ENCODE measurements at places on chromosomes 5 and 9.

DNA sequence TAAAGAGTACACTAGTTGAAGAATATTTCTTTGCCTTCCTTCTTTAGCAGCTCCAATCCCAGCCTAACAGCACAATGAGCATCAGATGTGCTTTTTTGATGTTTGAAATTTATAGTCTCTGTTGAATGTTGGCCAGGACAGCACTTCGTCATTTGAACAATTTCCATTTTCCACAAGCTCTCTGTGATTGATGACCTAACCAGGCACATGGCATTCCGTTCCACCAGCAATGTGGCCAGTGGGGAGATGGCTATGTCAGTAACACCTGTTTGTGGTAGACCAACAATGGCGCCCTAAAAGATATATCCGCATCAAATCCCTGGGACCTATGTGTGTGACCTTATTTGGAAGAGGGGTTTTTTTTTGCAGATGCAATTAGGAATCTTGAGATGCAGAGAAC is 66.8 kb downstream of the PALM2AKAP2 start:
- DNase-seq: no peak

GRCh38 chr9:4986296-4986695 is 1.2 kb downstream of the JAK2 start:
- peak; percentile 33 for DNase-seq

DNA sequence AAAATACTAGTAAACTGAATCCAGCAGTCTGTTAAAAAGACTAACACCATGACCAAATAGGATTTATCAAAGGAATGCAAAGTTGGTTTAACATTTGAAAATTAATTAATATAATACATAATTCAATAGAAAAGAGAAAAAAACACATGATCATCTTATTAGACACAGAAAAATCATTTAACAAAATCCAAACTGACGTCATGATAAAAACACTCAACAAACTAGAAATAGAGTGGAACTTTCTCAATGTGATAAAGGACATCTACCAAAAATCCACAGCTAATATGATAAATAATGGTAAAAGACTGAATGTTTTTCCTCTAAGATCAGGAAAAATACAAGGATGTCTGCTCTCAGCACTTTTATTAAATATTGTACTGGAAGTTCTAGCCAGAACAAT is 40.4 kb upstream of the KCNIP1 start:
- DNase-seq: no peak

DNA sequence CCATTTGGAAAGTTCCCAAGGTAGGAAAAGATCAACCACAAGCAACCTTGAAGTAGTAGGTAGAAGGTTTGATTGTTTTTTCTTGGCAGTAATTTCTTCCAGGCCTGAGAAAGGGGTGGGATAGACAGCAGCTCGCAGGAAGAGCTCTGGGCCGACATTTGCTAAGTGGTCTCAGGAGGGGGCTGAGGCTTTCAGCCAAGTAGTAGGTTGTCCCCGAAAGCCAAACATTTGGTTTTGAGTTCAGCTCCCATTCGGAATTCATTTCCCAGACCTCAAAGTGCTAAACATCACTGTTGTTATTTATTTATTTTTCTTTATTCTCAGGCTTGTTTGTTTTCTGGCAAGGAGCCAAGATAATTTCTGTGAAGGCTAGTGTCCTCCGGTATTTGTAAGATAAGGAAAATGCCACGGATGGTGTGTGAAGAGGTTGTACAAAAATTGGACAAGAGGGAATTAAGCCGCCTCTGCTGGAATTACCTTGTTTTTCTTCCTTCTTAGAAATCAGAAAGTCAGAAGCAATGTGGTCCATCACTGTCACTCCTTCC is 112.1 kb downstream of the KIF4B start:
- no peak for DNase-seq

DNA sequence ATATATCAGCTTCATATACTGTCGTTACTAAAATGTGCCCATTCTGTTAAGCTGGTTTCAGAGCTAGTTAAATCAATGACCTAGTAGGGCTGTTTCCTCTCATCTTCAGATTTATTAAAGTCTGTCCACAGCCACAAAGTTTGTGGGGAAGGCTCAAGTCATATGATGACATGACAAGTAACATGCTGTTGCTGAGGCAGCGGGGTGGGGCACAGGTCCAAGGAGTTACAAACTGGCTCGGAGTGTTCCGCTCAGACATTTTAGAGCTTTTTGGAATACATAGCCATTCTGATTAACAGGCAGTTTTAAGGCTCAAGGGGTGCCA is 2.7 kb upstream of the ANP32B start:
- no peak for DNase-seq

DNA sequence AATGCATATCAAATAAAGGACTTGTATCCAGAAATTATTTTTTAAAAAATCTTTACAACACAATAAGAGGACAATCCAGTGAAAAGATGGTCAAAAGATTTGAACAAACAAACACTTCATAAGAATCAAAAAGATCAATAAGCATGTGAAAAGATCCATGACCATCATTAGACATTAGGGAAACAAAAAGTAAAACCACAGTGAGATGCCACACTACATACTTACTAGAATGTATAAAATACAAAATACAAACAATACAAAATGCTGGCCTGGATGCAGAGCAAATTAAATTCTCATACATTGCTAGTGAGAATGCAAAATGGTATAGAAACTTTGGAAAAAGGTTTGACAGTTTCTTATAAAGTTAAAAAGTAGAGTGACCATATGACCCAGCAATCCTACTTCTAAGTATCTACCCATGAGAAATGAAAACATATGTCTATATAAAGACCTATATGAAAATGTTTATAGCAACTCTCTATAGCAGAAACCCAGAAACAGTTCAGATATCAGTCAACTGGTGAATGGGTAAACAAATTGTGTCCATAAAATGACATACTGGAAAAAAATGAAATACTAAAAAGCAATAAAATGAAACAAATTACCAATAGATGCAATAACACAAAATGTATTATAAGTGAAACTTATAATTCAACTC is 426.1 kb downstream of the RAB3C start:
- no peak for DNase-seq

DNA sequence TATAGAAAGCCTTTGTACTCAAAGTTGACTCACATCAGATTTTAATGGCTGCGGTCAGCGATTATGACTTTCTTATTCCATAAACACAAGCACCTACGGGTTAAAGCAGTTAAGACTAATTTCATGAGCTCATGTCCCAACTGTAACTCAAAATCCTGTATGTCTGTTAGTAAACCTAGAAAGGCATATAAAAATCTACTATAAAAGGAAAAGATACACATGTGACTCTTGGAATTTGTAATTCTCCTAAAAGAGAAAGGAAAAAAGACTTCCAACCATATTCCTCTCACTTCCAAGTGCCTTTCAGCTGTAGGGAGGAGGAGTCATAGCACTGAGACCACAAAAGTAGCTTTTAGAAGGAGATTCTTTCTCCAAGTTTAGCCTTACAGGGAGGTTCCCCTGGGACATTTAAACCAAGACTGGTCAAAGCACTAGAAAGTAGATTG is 129.1 kb downstream of the EBF1 start:
- DNase-seq: no peak

DNA sequence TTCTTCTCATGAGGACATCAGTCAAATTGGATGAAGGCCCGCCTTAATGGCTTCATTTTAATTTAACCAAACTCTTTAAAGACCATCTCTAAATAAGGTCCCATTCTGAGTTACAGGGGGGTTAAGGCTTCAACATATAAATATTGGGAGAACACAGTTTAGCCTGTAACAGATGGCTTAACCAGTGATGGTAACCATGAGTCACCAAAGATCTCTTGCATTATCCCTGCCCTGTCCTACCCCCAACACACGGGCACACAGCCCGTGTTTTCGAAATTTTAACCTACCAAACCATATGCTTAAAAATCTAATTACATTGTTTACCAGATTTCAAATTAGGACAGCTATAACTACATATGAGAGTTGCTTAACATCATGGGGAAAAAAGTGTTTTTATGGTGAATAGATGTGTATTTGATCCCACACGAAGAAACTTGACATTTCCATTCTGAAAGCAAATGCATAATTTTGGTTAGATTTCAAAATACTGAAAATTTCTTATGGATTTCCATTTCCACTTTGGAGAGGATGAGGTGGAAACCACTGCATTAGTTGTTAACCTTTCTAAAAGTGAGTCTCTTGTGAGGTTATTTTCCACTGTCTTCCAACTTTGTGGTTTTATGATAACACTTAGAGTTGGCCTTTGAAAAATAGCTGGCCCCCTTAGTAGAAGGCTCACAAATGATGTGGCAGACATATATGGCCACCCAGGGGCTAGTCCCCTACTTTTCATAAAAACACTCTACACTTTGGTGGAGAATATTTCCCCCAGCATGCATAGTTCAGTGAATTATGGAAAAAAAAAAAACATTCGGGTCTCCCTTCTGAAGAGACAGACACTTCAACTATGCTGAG is 849.3 kb downstream of the TLE1 start:
- DNase-seq: no peak

DNA sequence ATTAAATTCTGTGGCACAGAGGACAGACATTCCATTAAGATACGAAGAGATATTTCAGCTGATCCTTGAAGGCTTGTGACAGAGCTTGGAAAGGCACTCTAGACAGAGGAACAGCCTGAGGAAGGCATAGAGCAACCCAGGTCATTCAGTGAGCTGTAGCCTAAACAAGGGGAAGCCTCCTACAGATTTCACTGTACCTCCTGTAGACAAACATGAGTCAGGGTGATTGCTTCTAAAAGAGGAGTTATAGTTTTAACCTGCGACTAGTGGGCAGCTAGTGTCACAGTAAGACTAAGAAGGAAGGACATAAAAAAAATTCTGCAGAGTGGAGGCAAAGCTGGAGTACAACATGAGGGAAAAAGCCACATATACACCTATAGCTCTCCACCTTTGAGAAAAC is 43.5 kb upstream of the ANKDD1B start:
- no peak for DNase-seq

DNA sequence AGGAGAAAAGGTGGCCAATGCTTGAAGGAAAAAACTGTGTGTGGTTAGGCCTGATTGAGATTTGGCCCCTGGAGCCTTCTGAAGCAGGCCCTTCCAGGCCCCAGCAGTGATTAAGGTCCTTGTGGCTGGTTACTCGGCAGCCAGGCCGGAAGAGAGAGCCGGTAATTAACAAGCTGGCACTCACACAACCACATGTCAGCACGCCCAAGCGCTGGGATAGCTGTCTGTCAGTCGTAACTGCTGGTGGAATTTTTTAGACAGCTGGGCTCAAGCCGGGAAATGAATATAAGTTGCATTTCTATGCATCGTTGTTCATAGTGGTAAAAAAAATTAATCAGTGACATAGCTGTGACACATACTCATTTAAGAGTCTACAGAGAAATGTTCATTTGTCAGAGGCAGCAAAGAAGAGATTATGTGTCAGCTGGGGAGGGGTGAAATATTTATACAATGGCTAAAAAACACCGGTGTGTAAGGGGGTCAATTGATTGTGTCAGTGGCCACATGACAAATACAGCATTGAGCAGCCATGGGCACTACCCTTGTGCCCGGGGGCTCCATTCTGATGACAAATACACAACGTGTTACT is 13.7 kb upstream of the ARAP3 start:
- no peak for DNase-seq
